ENCODE measurements at places on chromosomes 5 and 9.

DNA sequence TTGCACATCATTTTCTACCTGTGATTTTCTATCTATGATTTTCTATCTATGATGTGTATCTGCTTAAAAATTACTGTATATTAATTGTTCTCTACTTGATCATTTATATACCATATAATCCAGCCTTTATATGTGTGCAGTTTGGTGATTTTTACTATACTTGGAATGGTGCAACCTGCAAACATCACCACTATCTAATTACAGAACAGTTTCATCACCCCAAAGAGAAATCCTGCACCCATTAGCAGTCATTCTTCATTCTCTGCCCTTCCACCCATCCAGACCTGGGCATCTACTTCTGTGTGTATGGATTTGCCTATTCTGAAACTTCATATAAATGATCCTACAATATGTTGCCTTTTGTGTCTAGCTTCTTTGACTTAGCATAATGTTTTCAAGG, 51.3 kb downstream of the CARTPT start:
- DNase-seq = no peak

DNA sequence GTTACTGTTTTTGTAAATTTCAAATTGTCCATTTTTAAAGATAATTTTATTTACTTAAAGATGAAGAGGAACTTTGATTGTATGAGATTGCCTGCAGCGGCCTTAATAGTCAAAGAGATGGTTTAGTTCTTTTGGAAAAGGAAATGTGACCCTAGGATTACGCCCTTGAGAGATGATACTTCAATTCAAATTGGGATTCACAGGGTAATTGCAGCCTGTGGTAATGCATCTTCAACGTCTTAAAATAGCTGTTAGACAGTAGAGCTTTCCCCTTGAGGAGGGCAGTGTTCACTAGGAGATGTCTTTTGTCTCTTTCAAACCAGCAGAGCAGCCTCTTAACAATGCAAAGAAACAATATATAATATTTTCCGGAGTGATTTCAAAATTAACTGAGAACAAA, 127.1 kb downstream of the TAF11L14 start:
- no peak for DNase-seq

- no peak for DNase-seq
These were observed 86.1 kb downstream of the SEMA6A start for GRCh38 chr5:116488356-116489041.

GRCh38 chr5:143649937-143650621, 161.9 kb upstream of the HMHB1 start:
- DNase-seq = no peak

DNA sequence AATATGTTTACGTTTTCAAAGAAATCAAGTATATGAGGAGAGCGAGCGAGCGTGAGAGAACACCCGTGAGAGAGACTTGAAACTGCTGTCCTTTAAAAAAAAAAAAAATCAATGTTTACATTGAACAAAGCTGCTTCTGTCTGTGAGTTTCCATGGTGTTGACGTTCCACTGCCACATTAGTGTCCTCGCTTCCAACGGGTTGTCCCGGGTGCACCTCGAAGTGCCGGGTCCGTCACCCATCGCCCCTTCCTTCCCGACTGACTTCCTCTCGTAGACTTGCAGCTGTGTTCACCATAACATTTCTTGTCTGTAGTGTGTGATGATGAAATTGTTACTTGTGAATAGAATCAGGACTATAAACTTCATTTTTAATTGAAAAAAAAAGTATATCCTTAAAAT, 97.0 kb downstream of the PDE6A start:
- DNase-seq = no peak

- no peak for DNase-seq
These were observed 88.2 kb upstream of the NIPAL4 start for GRCh38 chr5:157371655-157372471.

DNA sequence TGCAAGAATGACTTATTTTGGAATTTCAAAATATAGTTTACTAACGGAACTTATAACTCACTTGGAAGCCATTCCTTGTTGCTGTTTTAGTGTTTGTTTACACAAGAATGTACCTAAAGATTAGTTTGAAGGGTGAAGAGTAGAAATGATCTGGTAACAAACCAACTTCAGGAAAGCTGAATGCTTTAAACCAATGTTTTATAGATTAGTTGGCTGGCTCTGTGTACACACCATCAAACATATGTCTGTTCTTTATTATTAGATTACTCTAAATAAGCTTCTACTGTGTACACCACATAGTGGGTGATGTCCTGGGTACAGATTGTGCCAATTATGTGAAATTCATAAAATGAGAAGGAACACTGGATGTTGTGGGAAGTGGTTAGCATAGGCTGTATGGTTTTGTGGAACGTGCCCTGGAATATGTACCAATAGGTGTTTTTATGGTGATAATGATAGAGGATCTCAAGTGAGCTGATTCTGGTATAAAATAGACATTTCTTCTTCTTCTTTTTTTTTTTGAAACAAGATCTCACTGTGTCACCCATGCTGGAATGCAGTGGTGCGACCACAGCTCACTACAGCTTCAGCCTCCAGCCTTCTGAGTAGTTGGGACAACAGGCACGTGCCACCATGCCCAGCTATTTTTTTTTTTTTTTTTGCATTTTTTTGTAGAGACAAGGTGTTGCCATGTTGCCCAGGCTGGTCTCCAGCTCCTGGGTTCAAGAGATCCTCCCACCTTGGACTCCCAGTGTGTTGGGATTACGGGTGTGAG, 109.3 kb upstream of the DHFR start:
- DNase-seq = no peak

GRCh38 chr9:15738011-15738410, 185.2 kb downstream of the CCDC171 start:
- DNase-seq = no peak

- DNase-seq = no peak
These were observed 57.1 kb downstream of the FOXD1 start for GRCh38 chr5:73391441-73391881.

- no peak for DNase-seq
These were observed 1.3 kb downstream of the ZDHHC12 start for GRCh38 chr9:128722380-128723351.

- no peak for DNase-seq
These were observed 4.0 kb upstream of the CCL28 start for GRCh38 chr5:43415935-43416802.

- DNase-seq = no peak
These were observed 40.9 kb upstream of the PWWP2A start for GRCh38 chr5:160159991-160160792.

DNA sequence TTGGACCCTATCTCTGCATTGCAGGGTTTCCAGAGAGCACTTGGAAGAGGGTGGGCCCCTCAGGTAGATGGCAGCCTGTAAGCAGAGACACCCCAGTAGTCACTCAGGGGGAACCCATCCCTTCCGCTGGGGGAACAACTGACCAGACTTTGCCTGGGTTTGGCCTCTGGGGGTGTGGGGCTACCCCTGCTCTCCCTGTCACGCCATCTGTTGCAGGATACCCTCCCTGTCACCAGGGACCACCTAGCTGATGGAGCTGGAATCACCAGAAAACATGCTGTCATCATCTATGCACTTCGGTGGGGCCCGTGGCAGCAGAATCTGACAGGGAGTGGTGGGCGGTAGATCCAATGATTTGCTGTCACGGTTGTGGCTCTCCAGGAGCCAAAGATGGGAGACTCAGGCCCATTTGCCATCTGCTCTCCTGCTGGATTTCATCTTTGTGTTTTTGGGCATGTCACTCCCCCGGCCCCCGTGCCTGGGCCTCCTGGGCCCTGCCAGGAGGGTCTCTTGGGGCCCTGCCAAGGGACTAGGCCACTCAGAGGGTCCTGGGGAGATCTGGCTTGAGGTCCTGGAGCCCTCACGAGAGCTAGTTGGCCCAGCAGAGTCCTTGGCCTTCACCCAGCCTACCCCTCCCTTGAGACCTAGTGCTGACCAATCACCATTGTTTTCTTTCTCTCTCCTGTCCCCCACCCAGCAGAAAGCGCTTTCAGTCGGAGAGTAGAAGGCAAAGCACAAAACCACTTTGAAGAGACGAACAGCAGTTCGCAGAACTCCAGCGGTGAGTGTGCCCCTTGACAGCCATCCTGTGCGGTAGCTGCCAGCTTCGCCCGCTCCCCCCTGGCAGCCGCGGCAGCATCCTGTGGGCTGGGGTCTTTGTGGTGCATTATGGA, 45.9 kb downstream of the AMBP start:
- no peak for DNase-seq

DNA sequence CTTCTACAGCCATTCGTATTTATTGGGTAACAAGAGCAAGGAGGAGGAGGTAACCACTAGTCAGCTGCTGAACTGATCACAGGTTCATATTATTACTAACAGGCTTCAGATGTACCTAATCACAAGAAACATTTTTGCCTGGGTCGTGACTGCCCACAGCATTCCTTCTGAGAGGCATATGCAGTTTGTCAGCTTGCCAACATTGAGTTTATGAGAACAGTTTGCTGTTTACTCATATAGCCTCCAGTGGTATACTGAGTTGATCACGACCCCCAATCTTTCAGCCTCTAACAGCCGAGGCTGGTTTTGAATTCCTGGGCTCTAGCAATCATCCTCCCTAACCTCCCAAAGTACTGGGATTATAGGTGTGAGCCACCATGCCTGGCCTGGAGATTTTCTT, 693.6 kb downstream of the TLE1 start:
- no peak for DNase-seq

DNA sequence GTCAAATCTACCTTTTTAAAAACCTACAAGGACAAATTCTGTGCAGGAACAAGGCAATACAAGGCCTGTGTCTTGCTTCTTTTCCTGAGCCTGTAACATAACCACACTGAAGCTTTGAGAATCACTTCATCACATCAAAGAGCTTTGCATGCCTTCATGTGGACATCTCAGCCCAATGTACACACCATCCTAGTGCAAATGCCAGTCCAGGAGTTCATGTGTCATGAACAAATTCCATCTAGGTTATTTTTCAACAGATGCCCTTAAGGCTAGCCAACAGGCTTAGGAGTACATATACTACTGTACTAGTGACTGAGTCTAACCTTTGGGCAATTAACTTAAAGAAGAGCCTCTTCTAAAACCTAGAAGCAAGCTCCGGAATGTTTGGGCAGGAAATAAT, 106.4 kb downstream of the CDH10 start:
- DNase-seq = no peak

GRCh38 chr9:112809351-112809848, 58.8 kb downstream of the SNX30 start:
- DNase-seq = peak; percentile 43

- DNase-seq = no peak
These were observed 60.8 kb downstream of the PDE4D start for GRCh38 chr5:59832577-59833301.

DNA sequence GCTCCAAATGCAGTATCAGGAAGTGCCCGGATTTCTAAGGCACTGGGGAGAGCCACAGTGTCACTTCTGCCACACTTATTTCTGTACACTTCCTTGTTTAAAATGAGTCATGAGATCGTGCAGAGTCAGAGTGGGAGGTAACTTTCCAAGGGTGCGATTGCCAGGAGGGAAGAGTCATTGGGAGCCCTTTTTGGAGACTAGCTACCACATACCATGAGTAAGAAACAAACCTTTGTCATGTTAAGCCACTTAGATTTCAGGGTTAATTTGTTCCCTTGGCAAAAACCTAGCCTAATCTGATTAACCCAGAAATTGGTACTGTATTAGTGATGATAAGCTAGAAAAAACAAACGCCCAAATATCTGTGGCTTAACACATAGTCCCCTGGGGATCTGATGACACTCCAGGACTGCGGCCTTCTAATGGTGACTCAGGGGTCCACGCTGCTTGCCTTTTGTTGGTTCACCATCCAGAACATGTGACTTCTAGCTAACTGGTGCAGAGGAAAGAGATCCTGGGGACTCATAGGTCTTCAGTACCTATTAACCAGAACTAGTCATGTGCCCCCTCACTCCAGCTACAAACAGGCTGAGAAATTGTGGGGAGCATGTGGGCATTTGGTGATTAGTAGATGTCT, 48.6 kb upstream of the TLE1 start:
- DNase-seq = no peak

DNA sequence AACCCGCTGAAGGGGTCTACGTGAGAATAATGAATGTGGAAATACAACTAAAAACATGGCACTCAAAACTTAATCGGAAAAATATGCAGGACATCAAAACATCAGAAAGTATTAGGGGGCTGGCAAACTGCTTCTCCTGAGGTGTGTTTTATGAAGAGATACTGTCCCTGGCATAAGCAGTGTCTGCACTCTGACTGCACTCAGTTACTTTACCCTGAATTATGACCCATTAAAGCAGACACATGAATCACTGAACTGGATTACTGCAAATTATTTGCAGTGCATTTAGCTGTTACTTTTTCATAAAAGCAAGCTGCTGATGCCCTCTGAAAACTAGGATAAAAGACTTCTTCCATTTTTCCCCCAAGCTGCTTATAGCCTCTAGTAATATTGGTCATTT, 164.9 kb downstream of the AP3B1 start:
- DNase-seq = no peak

DNA sequence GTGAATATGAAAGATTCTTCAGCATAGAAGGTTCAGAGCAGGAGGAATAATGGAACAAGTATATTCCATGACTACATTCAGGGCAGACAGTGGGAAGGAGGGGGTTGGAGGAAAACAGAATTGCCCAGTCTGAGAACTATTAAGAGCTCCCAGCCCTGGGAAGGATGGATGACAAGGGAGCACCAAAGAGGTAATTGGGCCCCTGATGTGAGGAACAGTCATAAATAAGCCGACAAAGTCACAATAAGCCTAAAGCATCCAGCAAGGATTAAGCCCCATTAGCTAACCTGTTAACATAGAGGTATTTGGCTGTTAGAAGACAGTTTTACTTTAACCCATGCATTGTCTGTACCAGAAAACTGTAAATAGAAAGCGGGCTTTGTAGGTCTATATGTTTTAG, 348.7 kb upstream of the SEMA6A start:
- no peak for DNase-seq

DNA sequence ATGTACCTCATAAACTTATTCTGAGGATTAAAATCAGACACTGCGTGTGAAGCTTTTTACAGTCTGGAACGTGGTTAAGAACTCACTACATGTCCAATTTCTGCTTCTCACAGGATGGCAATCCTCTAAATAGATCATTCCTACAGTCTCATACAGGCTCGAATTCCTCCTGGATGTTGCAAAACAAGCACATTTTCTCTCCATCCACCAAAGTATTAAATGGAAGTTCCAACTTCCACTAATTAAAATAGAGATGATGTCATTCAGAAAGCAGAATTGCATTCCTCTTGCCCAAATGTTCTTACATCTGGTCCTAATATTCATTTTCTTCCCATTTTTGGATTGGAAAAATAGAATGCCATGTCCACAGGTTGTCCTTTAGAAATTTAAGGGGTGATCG, 145.5 kb upstream of the PCA3 start:
- no peak for DNase-seq
